Retina (tissue), 1 donor: ENCODE measurements at places on chromosomes 7 and 10.

DNA sequence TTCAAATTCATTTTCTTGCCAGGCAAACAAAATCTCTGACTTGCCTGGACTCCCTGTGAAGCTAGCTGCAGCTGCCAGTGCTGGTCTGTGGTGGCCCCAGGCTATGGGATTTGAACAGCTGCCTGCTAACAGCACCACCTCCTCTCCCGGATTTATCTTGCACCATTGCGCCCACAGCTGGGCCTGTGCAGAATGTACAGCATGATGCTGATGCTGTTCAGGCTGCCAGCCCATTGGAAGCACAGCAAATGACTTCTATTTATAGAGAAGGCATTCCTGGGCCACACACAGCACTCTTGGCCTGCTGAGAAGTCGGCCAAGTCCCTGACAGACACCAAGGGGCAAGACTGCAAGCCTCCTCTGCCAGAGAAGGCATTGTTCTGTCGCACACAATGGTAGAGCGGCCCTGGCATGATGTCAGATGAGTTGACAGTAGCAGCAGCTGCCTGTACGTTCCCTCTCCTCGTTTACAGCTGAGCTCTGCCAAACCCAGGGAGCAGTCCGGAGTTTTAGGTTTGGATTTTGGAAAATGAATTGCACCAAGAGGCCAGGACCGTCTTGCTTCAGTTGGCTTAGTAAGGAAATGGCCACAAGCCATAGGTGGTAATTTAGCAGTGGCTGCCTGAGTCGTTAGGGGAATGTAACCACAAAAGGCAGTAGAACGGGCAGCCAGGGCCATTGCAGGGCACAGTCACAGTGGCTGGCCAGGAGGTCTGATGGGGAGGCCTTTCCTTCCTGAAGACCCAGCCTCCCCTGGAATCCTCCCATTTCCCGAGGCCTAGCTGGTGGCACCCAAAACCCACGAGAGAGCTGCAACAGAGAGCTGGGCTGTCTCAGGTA, 38.5 kb downstream of the MTURN start:
- peak; percentile 80 for DNase-seq

- DNase-seq = peak; percentile 52
These were observed 637.7 kb downstream of the PARD3 start for GRCh38 chr10:34177445-34177844.

DNA sequence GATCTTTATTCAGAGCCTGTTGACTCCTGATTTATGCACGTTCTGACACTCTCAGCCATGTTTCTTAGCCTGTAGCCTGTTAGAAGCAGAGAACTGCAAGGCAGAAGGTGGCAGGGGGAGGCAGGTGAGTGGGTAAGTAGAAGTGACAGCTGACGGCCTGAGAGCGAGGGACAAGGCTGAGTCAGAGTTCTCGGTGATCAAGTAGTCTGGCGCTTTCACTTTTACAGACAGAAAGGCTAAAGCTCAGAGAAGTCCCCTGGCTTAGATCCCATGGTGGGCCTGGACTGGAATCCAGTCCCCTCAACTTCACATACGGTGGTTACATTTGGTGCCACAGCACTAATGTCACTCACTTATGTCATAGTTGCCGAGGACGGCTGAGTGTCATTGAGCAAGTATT, 139.0 kb downstream of the TACC2 start:
- no peak for DNase-seq

GRCh38 chr10:133275684-133276092, 980 bp downstream of the ADAM8 start:
- peak; percentile 38 for DNase-seq

- no peak for DNase-seq
These were observed 40.5 kb downstream of the ADRB1 start for GRCh38 chr10:114084215-114084614.

DNA sequence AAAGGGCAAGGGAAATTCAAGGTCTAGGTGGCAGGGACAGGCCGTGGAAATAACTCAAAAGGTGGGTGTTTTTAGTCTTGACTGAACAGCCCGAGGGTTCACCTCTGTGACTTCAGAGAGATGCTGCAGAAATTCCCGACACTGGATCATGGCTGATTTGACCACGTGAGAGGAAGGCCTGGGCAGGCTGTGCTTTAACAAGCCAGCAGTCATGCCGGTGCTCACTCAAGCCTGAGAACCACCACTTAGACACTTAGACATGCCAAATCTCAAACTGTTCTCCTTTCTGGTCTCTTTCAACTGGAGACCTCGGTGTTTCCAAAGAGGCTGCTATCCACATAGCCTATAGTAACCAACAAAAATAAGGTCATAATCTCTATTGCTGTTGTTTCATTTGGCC, 15.4 kb downstream of the TECTB start:
- peak; percentile 38 for DNase-seq

GRCh38 chr10:115209133-115209532, 116.0 kb downstream of the ATRNL1 start:
- DNase-seq = no peak

DNA sequence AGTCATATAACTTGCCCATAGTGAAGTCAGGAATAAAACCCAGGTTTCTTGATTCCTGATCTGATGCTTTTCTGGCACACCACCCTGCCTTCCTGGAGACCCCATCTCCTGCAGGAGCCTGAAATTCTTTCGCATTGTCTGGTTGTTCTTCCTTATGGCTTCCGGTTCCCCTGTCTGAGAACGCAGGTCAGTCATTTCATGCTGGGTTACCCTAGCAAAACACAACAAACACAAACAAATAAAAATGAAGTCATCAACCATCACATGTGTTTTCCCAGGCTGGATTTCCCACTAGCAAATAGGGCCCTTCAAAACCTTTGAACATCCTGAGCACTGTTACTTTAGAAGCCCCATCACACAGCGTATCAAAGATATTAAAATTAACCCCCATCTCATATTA, 569.6 kb downstream of the LRMDA start:
- DNase-seq = no peak

GRCh38 chr7:140122965-140123364, 53.8 kb downstream of the KDM7A start:
- no peak for DNase-seq

DNA sequence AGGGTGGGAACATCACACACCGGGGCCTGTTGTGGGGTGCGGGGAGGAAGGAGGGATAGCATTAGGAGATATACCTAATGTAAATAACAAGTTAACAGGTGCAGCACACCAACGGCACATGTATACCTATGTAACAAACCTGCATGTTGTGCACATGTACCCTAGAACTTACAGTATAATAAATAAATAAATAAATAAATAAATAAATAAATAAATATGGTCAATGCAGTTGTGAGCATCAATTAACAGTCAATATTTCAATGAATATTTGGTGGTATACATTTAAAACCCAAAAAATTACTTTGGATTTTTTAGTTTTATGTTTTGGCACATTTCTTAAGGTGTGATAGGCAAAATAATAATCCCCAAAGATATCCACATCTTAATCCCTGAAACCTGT, 15.6 kb downstream of the TRDMT1 start:
- no peak for DNase-seq
